ENCODE measurements at places on chromosomes 5 and 9. TPM values are rescaled to one million over a fixed set of nuclear protein-coding genes. Genes with fewer than 3 reads are reported as not detected.
A peak's percentile ranks its signal among the peaks of the same experiment; 100 is the strongest.

DNA sequence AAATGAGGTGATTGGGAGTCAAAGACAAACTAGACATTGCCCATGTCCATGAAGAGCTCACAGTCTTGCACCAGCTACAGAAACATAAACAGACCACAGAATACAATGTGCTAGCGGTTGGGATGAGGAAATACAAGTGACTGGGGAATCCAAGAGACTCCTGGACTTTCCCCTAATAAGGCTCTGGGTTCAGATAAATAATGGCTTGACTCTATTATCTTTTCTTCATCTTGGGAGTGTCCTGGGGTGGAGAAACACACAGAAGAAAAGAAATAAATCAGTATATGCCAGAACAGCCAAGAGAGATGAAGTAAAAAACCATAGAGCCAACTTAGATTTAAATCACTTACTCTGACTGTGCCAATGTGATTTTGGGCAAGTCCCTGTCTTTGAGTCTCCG, 227.8 kb downstream of the PAPPA start:
- H3K4me1 ChIP-seq: no peaks in the 10 kb centered on the region
- no peak overlapping the region for H3K27ac ChIP-seq
- H3K27me3 ChIP-seq: no peaks in the 10 kb centered on the region
- H3K4me3 ChIP-seq: no peak overlapping the region

The SPATA31D1 gene
- total RNA-seq: not detected

DNA sequence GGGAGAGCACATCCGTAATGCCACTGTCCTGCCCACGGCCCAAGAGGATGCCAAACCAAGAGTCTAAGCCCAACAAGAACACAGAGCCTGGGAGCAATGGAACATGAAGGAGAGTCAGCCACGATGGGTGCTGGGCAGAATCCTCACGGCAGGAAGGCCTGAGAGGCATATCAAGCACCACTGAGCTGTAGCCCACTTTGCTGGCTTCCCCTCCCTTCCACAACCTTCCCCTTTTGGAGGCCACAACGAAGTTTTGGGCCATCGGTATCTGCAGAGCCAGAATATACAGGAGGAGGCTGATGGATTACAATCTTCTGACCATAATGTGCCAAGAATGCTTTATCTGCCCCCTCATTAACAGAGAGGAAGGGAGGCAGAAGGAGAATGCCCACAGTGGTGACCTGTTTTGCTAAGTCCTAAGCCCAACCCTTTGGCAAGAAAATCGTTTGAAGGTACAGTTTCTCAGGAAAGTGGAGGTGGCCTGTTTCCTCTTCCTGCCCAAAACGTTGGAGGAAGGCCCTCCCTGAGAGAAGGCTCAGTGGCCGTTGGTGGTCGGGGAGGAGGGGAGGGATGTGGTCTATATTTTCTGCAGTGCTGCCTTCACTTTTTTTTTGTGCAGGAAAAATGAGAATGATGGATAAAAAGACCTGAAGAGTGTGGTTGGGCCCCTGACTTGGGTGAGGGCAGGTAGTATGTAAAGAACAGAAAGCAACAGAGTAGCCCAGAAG, 26.2 kb downstream of the MACROH2A1 start:
- no peak overlapping the region for H3K27ac ChIP-seq
- peaks cover 36% of the 10 kb centered on the region for H3K36me3 ChIP-seq
- DNase-seq: no peak
- H3K27me3 ChIP-seq: no peaks in the 10 kb centered on the region

GRCh38 chr5:152124409-152125041, 199.9 kb upstream of the GLRA1 start:
- DNase-seq: no peak
- H3K27ac ChIP-seq: no peak overlapping the region
- no peaks in the 10 kb centered on the region for H3K36me3 ChIP-seq
- H3K27me3 ChIP-seq: no peaks in the 10 kb centered on the region
- H3K4me3 ChIP-seq: no peak overlapping the region

The IL9 gene
- total RNA-seq: not detected

- H3K27ac ChIP-seq: no peak overlapping the region
- H3K4me1 ChIP-seq: no peaks in the 10 kb centered on the region
- no peak for DNase-seq
- H3K36me3 ChIP-seq: no peaks in the 10 kb centered on the region
- H3K4me3 ChIP-seq: no peak overlapping the region
These were observed 108.0 kb upstream of the PHYKPL start for GRCh38 chr5:178340637-178341036.

- H3K4me1 ChIP-seq: no peaks in the 10 kb centered on the region
- no peak overlapping the region for H3K27ac ChIP-seq
- H3K36me3 ChIP-seq: no peaks in the 10 kb centered on the region
- no peak overlapping the region for H3K4me3 ChIP-seq
These were observed 70.2 kb upstream of the IL6ST start for GRCh38 chr5:56064984-56065383.

DNA sequence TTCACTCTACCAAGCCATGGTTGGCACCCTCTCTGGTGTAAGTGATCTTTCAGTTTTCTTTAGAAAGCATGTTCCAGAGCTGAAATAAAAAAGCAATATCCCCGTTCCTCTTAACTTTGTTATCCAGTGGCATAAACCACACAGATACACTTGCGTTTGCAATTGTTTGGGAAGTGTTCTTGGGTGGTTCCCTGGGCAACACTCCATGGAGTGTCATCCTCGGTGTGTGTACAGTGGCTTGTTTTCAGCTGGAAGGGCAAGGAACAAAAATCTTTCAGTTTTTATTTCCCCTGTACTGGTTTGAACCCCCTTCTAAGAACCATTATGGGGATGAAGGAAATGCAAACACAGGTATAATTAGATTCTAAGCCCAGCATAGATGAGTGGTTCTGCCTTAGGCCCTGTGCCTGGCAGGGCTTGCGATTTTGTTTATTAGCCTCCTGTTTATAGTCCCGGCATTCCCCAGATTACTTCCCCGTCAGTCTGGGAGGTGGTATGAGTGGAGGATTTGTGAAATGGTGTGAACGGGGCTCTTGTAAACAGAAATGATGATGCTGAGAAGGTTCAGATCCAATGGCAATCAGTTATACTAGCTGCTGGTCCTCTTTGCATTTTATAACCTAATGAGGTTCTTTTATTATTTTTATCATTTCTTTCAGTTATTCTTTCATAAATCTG, 76.0 kb upstream of the CD180 start:
- no peaks in the 10 kb centered on the region for H3K36me3 ChIP-seq
- no peak overlapping the region for H3K27ac ChIP-seq
- no peaks in the 10 kb centered on the region for H3K4me1 ChIP-seq
- DNase-seq: no peak
- 0 out of 2 replicates have a peak, but pooled peaks cover 2% of the 10 kb centered on the region for H3K27me3 ChIP-seq
- H3K4me3 ChIP-seq: no peak overlapping the region

DNA sequence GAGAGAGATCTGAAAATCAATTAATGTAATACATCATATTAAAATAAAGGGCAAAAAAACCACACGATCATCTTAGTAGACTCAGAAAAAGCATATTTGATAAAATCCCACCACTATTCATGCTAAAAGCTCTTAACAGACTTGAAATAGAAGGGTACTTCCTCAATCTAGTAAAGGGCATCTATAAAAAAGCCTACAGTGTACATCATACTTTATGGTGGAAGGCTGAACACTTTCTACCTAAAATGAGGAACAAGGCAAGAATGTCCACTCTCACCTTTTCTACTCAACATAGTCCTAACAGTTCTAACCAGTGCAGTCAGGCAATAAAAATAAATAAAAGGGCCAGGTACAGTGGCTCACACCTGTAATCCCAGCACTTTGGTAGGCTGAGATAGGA, 38.9 kb downstream of the POLK start:
- H3K27ac ChIP-seq: no peak overlapping the region
- peak; percentile 55 for DNase-seq
- H3K27me3 ChIP-seq: no peaks in the 10 kb centered on the region
- H3K4me1 ChIP-seq: no peaks in the 10 kb centered on the region
- no peak overlapping the region for H3K4me3 ChIP-seq
- H3K36me3 ChIP-seq: peaks cover 24% of the 10 kb centered on the region

DNA sequence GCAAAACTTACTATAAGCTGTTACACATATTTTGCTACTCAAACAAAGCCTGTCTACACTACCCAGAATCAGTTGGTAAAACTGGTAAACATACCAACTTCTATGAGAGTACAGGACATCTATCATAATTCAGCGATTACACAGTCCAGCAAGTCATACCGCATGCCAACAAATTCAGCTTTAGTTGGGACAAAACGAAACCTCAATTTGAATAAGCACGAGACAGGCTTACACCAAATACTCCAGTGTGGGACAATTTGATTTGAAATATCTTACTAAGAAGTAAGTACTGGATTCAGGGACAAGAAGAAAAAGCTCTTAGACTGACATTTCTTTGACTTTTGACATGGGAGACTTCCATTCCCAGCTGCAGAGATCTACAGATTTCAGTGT, 2.0 kb downstream of the NRG2 start:
- no peaks in the 10 kb centered on the region for H3K27me3 ChIP-seq
- no peak overlapping the region for H3K4me3 ChIP-seq
- no peaks in the 10 kb centered on the region for H3K36me3 ChIP-seq
- H3K4me1 ChIP-seq: no peaks in the 10 kb centered on the region

DNA sequence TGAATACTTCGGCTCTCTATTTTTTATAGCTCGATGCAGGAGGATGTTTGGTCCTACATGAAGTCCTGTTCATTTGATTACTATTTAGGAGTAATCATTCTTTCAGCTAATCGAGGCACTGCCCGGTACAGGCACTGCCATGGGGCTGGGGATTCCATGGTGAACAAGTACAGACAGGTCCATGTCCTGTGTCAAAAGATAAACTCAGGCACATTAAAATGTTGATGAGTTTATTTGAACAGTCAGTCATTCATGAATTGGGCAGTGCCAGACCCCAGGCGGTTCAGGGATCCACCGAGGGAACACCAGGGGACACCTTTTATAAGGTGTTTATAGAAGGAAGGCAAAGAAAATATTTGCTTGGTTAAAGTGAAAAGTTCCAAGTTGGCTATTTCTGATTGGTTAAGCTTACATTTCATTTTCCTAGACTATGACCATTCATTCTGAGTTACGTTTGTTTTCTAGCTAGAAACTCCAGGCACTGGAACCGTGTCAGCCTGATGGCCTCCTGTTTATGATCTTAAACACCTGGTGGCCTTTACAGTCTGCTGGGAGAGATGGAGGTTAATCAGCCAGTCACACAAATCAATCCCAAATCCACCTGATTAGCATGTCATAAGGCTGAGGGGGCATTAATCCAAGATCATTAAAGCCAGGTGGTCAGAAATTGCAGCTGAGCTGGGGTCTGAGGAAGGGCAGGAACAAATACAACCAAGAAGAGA, 47.0 kb upstream of the TDRD7 start:
- no peaks in the 10 kb centered on the region for H3K27me3 ChIP-seq
- H3K4me1 ChIP-seq: 0 out of 2 replicates have a peak, but pooled peaks cover 5% of the 10 kb centered on the region
